ENCODE measurements at places on chromosomes 16 and 17. TPM values are rescaled to one million over a fixed set of nuclear protein-coding genes. Genes with fewer than 3 reads are reported as not detected.

Gene ESRP2
- 26.7 TPM for total RNA-seq

Gene ODAD4
- 0.29 TPM for total RNA-seq

Gene SLC12A3
- not detected for total RNA-seq

Gene CEP112
- 4.7 TPM for total RNA-seq

DNA sequence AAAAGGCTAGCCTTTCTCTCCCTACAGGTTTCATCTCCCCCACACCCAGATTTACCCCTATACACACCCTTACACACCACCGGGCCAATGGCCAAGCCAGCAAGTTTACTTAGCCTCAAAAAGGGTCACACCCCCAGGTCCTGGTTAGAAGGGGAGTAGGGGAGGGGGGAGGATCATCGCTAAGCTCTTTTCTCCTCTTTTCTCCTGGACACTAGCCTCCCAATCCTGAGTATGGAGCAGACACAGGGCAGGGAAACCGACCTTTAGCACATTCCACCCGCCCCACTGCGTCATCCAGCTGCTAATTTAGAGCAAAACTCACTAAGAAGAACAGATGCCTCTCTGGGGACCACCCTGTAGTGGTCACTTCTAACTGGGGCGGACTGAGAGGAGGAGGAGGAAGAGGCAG lies 4.4 kb downstream of the ACLY start:
- no peak for DNase-seq

DNA sequence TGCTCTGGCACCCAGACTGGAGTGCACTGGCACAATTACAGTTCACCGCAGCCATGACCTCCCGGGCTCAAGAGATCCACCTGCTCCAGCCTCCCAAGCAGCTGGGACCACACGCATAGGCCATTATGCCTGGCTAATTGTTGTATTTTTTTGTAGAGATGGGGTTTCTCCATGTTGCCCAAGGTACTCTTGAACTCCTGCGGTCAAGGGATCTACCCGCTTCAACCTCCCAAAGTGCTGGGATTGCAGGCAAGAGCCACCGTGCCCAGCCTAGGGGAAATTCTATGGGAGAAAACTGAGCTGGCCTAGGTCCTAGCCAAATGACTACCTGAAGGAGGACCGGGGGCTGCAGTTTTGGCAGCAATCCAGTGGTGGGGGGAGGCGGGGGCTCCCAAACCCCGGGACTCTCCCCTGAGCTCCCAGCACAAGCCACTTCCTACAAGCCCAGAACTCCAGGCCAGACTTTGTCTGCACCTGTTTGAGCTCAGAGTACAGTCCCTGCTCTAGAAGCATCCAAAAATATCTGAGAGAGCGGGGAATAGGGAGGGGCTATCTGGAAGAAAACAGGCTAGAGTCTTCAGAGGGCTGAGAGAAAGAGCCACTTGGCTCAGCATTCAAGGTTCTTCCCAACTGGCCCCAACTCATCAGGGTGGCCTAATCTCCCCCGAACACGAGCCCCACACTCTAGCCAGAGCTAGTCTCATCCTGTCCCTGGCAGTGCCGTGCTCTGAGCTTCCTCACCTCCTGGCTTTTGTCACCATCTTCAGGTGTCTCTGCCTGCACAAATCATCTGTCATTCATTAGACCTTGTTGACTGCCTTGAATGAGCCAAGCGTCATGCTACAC lies 9.1 kb downstream of the SRL start:
- DNase-seq = no peak

- no peak for DNase-seq
Observed at GRCh38 chr16:78706637-78707036, 607.2 kb downstream of the WWOX start.

DNA sequence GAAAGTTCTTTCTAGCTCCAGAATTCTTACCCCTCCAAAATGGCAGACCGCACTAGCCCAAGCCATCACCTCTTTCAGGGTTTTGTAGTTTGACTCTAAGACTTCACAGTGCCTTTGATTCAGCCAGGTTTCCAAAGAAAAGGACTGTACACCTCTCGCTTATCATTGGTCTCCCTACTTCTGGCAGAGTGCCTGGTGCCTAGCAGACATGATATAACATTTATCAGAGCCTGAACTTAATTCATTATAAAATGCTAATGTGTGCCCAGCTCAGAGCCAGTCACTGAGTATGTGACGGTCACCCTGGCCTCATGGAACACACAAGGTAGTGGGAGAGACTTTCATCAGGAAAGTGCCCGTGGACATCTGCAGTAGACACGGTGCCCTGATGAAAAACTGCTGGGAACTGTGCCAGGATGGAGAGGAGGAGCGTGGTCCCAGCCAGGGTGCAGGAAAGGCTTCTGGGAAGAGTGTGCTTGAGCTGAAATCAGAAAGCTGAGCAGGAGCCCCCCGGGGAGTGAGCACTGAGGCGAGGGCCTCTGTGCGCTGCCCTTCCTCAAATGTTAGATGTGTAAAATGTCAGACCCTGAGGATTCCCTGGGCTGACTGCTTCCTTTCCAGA lies 34.3 kb upstream of the LGALS9 start:
- no peak for DNase-seq

GRCh38 chr16:68660359-68660795 lies 15.3 kb downstream of the CDH3 start:
- no peak for DNase-seq

GRCh38 chr17:2087597-2088211 lies 32.8 kb downstream of the HIC1 start:
- DNase-seq = no peak

DNA sequence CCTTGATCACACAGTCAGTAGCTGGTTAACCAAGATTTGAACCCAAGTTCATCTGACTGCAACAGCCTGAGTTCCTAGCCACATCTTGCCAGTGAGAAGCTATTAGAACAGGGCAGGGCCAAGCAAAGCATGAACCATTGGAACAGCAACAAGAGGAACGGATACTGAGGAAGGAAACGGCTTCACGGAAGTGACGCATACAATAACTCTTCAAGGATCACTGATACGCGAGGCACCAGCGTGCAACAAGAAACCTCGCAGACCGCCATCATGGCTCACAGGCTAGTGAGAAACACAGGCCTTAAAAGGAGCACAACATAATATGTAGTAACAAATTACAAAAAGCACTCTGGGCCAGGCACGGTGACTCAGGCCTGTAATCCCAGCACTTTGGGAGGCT lies 114.9 kb downstream of the CDYL2 start:
- DNase-seq = no peak

GRCh38 chr17:43732958-43733357 lies 25.6 kb downstream of the SOST start:
- peak; percentile 79 for DNase-seq

DNA sequence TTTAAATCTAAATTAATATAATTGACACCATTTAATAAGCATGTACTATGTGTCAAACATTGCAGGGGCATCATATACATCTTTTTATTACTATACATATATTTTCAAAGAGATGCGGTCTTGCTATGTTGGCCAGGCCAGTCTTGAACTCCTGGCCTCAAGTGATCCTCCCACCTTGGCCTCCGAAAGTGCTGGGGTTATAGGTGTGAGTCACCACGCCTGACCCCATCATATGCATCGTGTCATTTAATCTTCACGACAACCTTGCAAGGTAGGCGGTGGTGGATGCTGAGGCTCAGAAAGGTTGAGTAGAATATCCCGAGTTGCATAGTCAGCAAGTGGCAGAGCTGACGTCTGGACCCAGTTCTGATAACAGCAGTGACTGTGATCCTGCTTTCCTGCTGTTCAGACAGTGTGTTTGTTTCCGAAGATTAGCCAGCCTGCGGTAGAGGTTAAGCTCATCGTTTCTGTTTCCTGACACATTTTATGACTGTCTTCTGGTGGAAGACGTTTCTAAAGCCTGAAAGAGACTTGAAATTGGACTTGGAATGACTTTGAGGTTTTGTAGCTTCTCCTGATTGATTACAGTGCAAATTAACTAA lies 316.6 kb downstream of the SNX29 start:
- no peak for DNase-seq

- DNase-seq = no peak
Observed at GRCh38 chr16:58306327-58306726, 11.5 kb upstream of the PRSS54 start.

DNA sequence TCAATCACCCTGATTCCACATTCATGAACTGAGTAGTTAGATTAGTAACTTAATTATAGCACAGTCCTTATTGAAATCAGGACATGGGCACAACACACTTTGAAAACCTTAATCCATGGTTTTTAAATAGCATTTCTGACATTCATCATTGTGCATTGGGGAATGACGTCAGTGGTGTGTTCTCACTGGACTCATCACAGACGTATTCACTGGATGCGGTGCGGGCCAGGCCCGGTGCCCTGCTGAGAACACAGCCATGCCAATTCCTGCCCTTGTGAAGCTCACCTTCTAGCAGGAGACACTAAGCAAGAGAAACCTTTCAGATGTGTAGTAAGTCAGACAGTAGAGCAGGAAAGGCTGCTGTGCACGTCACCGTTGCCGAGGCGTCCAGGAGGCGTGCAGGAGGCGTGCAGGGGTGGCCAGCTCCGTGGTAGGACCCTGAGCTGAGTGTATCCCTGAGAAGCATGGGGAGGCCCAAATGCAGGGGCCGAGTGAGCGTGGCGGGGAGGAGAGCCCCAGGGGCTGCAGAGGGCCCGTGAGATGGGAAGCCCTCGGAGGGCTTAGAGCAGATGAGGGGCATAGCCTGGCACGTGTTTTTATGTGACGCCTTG lies 12.9 kb downstream of the BANP start:
- no peak for DNase-seq

Measured in epithelial cell of proximal tubule (primary cell).